ENCODE measurements at places on chromosomes 7 and 10. TPM values are rescaled to one million over a fixed set of nuclear protein-coding genes. Genes with fewer than 3 reads are reported as not detected.
A peak's percentile ranks its signal among the peaks of the same experiment; 100 is the strongest.

GRCh38 chr10:14074062-14074884, 256.5 kb downstream of the FRMD4A start:
- no peak for ATAC-seq

DNA sequence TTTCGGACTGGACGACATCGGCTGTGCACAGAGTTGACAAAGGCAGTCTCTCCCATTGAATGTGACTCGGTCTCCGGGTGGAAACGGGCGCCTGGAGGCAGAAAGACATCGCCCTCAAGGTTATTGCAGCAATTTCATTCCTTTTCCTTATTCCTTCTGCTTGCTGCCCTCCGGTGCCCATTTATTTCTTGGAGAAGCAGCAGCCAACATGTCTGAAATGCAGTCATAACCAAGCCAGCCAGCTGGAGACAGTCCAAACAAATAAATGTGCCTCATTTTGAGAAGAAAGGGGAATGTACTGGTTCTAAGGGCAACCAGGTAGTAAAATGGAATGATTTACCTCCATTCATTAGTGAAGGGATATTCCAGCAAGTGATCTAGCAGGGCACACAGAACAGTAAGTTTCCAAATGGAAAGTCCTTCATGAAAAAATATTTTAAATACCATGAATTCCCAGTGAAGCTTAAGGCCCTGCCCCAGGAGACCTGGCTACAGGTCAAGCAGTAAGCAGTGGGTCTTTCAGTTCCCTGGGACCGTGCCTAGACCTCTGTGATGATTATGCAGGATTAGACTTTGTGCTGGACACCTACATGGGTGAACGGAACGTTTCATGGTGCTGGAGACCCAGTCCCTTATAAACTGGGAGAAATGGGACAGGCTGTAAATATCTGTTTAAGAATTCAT, 86.6 kb downstream of the ABLIM1 start:
- no peak for ATAC-seq

DNA sequence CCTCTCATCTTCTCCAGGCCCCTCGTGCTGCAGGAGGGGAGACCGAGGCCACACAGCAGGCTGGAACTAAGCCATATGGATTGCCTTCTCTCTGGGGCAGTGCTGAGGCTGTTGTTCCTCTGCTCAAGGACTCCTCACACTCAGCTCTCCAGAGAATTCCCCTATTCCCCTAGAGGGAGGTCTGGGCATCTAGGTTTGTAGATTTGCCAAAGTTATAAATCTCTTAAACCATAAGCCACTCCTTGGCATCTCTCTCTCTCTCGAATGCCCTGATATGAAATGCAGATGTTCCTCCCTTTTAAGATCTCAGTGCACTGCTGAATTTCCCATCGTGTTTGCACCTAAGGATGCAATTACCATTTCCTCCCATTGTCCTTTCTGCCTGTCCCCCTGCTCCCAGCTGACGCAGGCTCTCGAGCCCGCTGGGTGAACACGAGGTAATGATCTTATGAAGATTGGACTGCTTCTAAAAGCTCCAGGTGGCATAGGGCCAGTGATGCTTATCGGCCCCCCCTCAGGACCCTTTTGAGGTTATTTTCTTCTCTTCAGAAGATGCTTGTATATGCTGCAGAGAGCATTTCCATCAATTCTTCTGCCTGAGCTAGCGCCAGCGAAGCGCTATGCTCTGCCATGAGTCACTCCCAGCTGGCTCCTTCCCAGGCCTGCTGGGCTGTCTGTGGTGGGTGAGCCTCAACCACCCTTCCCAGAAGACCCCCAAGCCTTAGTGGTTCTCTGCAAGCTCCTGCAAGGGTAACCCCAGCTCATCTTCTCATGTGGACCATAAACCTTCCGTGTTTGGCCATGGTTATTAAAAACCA, 41.6 kb upstream of the AQP1 start:
- no peak for ATAC-seq

DNA sequence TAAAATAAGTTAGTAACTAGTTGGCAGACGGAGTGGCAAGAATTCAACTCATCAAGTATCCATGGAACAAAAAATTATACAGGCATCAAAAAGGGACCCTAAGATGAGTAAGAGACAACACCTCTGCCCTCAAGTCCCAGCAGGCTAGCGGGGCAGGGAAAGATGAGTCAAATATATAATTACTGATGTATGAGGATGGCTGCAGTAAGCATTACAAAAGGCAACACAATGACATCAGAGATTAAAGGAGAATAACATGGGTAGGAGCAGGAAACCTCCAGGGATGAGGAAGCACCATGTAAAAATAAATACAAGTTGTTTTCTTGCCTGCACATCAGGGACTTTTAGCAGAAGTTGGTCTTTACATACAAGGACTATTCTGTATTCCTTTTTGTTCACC, 49.4 kb downstream of the SCRN1 start:
- no peak for ATAC-seq

DNA sequence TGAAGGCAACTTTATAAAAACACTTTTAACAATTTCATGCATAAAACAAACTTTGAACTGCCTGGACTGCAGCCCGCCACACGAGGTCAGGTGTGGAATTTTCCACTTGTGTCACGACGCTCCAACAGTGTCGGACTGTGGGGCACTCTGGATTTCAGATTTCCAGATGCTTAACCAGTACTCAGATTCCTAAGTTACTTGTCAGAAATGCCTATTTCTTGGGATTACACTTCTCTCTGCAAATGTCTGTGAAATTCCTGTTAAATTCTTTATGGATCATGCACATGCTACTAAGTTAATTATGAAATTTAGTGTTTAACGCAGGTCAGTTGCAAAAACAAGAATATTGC, 473 bp upstream of the GPER1 start:
- no peak for ATAC-seq

DNA sequence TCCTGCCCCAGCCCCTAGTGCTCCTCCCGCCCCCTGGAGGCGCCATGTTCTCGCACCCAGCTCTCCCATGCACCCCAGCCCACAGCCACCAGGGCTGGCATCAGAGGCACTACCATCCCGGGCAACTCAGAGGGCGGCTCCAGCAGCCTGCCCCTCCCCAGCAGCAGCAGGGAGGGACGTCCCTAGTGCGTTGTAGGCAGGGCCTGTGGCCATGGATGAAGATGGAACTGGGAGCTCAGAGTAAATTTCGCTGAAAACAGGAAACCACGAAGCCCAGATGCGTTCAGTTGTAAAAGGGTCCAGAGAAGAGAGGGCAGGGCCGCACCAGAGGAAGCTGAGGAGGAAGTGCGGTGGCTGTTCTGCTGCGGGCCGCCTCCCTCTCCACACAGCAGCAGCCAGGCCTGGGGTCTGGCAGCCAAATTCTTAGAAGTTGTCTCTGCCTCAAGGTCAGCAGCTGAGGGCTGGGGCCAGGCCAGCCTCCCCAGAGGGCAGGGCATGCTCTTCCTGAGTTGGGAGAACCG, 24.6 kb downstream of the VSIR start:
- peak; percentile 83 for ATAC-seq

DNA sequence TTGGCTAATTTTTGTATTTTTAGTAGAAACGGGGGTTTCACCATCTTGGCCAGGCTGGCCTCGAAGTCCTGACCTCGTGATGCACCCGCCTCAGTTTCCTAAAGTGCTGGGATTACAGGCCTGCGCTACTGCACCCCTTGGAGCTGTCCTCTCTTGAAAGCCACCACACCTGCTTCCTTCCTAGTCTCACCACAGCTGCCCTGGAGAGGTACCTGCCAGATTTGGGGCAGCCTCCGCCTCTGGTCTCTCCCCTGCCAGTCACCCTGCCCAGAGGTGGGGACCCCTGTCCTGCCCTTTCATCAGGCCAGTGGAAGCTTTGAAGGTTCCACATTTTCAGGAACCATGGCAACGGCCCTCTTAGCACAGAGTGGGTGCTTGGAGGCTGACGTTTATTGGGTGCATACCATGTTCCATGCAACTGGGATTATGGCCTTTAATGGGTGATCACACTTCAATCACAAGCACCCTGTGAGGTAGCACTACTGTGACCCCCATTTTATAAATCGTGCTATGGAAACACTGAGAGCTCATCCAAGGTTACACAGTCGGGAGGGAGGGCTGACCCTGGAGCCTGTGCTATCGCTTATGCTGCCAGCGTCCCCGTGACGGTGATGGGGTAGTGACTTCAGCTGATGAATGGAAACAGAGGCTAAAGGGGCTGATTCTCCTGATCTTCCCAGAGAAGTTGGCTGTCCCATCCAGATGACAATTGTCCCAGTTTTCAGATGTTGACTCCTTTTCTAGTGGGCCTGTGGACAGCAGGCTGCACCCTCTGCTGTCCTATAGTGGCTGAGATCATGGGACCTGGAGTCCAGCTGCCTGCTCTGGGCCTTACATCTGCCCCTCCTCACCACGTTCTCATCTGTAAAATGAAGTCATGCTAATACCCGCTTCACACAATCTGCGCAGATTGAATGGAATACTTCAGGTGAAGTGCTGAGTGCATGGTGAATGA, 11.5 kb upstream of the FGFR2 start:
- ATAC-seq = no peak

GRCh38 chr10:96587264-96588059, 650 bp upstream of the TM9SF3 start:
- peak; percentile 18 for ATAC-seq

GRCh38 chr10:89421018-89421476, 6.7 kb downstream of the IFIT5 start:
- ATAC-seq = no peak

DNA sequence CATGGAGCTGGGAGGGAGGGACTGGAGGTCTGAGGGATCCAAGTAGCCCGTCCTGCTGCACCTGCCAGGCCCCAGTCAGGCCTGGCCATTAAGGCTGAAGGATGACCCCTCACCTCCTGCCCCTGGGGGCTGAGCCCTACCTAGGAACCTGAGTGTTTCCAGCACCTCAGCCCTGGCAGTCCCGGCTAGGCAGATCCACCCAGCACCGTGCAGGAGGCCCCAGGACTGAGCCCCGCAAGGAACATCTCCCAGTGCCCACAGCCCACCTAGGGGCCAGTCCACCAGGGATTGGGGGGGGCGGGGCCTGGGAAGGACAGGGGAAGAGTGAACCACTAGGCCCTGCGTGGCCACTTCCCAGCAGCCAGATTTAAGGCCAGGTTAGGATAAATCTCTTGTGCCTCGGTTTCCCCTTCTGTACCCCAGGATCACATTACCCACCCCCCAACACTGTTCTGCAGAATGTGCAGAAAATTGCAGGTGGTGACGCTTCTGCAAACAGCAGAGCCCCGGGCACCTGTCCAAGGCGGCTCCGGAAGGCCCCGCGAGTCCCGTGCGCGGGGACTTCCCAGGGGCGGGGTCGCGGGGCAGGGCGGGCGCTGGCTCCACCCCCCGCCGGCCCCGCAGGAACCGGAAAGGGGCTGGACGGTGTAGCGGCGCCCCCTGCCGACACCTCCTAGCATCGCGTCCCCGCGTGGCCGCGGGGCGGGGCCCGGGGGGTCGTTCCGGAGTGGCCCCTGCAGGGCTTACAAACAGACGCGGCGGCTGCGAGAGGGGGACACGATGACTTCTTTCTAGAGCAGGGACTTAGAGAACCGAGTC, 55.9 kb downstream of the PWWP2B start:
- ATAC-seq = peak; percentile 88

Gene AKR1C2
- not detected for total RNA-seq

Gene INA
- total RNA-seq = 0.65 TPM

Gene GJC3
- not detected for total RNA-seq

Gene HTRA1
- total RNA-seq = not detected

Gene SPDYE2
- total RNA-seq = not detected

All from activated T-helper 17 cell treated with anti-CD3 and anti-CD28 coated beads, Interleukin-2, amount 50 U/mL, for 72 hours (primary cell).